Jurkat, Clone E6-1 (cell line): ENCODE measurements at places on chromosomes 2 and 18.

DNA sequence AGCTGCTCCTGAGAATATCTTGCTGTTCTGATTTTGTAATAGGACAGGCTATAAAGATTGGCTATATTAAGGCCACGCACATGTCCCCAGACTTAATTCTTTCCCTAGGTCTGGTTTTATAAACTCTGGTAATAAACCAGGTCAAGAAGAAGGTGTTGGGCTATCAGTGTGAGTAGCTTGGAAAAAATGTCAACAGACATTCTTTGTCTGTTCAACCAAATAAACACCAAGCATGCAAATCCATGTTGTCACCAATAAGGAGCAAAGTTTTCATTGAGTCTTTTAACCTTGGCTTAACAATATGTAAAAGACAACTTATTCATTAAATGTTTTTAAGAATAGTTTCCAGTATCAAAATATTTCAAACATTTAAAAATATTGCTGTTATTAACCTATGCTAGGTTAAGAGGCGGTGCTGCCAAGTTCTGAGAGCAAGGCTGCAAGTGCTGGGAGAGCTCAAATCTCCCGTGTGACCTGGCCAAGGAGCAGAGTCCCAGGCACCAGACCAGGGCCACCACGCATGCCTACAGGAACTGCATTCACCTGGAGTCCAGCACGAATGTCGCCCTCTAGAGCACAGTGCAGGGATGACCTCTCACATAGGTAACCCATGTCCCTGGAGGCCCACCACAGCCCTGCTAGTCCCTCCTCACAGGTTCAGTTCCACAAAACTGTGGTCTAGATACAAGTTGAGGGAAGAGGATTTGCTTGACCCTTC is 120.5 kb upstream of the POU3F3 start:
- peak; percentile 35 for DNase-seq

DNA sequence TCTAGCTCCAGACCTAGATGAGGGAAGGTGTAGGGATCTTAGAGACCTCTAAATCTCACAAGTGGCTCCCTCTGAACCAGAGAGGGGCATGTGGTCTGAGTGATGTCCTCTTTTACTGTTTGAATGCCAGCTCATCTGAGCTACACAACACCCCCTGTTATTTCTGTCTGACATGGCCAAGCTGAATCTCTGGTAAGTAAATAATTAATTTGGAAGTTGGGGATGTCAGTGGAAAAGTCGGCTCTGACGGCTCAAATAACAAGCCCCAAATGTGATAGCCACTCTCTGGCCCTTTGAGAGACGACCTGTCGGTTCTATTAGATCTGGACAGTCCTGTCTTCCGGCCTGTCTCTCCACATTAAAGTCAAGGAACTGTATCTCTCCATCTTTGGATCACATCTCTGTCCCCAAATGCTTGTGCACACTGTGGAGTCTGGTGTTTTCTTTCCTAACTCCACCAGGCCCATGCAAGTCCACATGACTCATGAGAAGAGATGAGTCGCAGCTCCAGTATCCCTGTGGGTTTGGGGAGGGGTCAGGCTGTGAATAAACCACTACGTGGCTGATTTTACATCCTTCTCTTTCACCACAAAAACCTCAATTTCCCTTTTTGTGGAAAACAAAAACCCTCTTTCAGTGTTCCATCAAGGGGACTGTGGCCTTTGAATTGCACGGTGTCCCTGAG is 52.5 kb downstream of the SETBP1 start:
- DNase-seq, result peak; percentile 9

DNA sequence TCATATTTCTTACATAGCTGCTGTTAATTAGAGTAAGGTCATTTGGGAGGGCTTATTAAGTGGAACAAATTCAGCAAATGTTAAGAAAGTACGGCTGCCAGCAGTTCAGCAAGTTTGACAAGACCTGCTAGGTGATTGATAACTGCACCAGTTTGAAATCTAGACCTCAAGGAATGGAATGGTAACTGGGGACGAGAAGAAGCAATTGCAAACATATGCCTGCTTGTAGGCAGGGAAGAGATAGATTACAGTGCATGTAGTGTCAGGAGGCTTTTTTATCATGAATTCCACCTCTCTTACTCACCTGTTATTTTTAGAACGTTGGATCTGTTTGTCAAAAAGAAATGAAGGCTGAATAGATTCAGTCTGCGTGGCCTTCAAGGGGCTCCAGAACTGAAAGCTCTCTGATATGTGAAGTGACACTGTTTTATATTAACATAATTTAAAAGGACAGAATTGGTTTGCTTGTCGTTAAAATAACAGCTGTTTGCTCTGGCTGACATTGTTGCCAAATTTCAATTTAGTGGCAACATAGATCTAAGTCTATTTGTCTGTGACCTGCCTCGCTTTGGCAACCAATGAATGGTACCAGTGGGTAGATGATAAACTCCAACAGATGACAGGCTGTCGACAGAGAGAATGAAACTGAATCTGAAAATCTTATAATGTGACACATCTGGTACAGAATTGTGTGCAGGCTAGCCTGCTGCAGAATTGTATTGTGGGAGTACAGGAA is 199.3 kb downstream of the ZNF407 start:
- no peak for DNase-seq

DNA sequence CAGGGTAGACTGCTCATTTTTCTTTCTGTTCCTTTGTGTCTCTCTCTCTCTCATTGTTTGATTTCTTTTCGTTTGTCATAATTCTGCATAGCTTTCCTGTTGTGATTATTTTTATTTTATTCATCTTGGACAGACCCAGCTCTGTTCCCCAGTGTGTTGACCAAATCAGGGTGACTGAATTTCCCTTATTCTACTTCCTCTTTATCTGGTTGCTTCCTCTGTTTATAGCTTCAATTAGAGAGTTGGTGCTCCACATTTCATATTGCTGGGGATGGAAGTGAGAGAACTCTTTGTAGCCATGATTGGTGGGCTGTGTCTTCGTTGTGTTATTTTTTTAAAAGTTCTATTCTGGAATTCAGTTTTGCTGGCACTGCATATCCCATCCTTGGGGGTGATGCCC is 19.1 kb downstream of the PROKR1 start:
- no peak for DNase-seq

DNA sequence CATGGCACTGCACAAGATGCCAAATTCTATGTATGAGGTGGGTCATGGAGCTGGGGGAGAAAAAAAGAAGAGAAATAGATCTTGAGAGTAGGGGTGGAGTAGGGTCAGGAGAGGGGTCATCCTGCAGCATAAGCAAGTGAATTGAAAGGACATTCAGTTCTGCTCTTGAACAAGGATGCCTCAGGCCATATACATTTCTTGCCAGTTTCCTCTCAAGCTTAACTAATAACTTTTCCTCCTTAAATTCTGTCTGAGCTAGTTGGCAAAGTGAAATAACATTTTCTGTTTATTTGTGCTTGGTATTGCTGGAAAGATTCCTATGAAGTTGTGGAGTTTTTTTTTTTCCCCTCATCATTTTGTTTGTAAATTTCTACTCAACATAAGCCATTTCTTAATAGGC is 99.0 kb upstream of the LTBP1 start:
- no peak for DNase-seq

GRCh38 chr18:59083136-59083818 is 56.4 kb upstream of the SEC11C start:
- no peak for DNase-seq

DNA sequence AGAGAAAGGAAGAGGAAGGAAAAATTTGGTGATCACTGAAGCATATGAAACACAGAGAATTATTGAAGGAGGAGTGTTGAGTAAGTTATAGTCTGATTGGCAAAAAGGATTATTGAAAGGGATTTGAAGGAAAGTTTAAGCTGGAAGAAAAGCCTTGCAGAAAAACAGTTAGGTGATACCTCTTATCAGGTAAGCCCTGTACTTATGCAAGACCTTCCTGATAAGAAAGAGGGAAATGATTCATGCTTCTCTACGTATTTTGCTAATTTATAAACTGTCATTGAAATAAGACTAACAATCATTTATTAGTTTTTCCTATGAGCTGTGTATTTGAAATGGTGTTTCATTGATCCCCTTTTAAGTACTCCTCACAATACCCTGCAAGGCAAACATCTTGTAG is 793.9 kb upstream of the NRXN1 start:
- DNase-seq, result no peak

GRCh38 chr2:127068351-127068741 is 38.6 kb downstream of the BIN1 start:
- DNase-seq, result no peak

- no peak for DNase-seq
These were observed 46.9 kb downstream of the TFCP2L1 start for GRCh38 chr2:121237980-121238665.

DNA sequence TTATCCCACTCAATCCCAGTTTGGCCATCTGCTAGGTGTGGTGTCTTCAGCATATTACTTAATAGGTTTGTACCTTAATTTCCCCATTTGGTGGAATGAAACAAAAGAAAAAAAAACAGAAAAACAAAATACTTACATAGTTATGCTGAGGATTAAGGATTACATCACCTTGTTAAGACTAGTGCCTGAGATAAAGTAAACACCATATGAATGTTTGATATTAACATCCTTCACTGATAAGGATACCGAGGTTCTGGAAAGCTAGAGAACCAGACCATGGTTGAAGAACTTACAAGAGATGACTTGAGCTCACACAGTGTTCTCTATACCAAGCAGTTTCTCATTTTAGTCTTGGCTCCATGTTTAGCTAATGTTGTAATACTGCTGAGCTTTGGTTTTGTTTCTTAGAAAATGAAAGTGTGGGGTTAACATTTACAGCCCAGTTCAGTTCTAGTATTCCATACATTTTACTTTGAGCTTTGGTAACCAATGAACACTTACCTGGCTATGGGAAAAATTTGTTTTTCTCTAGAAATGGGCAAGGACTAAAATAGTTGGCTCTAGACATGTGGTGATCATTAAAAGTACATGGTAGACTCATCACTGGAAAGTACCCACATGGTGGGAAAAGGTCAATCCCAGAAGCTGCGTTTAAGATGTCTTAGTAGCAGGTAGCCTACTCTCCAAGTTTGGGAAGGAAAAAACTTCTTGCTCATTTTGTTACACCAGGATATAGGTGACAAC is 5.8 kb upstream of the GPD2 start:
- no peak for DNase-seq

GRCh38 chr2:65622951-65623535 is 190.6 kb upstream of the SPRED2 start:
- DNase-seq, result peak; percentile 96

DNA sequence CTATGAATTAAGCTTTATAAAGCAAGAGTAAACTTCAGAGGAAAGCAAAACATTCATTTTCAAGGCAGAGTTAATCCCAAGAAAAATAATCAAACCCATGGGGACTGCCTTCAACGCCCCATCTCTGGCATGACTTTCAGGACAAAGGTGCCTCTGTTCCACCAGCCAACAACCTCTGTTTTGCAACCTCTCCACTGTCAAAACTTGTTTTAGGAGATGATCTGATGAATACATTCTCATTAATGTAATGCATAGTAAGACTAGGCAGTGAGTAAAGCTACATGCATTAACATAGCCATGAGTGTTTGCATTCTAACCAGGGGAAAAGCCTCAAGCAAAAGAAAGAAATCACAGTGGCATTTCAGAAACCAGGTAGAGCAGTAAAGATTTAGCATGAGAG is 357.0 kb downstream of the FBXO15 start:
- DNase-seq, result no peak
